SK-N-MC (cell line): ENCODE measurements at places on chromosomes 1 and 21.

- no peak for DNase-seq
These were observed 43.3 kb upstream of the SOD1 start for GRCh38 chr21:31616216-31616615.

- no peak for DNase-seq
These were observed 10.8 kb downstream of the IL24 start for GRCh38 chr1:206908038-206908437.

- no peak for DNase-seq
These were observed 20.5 kb upstream of the THRAP3 start for GRCh38 chr1:36203554-36204346.

DNA sequence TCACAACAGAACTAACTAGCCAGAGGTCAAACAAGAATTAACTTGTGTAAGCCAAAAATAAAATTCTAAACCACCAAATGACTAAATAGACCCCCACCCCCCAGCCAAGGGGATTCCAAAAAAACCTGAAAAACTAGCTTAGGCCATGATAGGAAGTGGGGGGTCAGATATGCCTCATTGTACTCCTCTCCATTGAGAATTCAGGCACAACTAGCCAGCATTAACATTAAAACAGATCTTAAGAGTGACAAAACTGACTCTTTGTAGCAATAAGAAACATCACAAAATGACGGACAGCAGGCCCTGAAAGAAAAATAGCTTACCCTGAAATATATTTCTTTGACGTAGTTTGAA is 103.0 kb upstream of the ETV3 start:
- no peak for DNase-seq

DNA sequence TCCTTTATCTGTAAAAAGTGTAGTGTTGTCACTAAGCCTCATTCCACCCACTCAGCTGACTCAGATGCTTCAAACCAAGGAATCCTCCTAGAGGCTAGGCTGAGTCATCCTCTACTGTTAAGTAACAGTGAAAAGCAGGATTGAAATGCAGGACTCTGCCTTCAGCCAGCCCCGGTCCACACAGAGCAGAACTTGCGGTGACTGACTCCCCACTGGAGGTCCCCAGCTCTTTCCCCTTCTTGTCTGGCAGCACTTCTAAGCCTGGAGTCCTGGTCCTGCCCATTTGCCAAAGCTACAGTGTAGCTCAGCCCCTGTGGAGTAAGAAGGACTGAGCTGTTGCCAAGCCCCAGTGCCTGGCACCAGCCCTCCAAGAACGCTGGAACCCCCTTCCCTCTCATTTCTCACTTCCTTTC is 1.7 kb downstream of the RAB7B start:
- DNase-seq: no peak

DNA sequence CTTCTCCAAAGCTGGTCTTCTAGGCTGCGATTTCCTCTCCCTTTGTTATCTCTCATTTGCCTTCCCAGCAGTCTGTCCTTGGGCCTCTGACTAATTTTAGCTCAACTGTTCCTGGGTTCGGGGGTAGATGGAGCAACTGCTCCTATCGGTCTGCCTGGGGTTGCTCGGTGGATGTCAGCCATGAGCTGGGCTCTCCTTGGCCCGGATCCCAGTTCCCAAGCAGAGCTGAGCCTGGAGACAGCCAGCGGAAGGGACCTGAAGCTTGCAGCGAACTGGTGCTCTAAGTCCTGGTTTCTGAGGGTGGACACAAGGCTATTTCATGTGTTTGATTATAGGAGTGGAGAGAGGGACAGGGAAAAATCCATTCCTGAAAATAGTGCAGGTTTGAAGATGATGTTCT is 423.0 kb downstream of the RPS6KC1 start:
- no peak for DNase-seq

- no peak for DNase-seq
These were observed 82.5 kb downstream of the C4BPA start for GRCh38 chr1:207186503-207186902.

- no peak for DNase-seq
These were observed 36.1 kb upstream of the PADI2 start for GRCh38 chr1:17155257-17155920.

DNA sequence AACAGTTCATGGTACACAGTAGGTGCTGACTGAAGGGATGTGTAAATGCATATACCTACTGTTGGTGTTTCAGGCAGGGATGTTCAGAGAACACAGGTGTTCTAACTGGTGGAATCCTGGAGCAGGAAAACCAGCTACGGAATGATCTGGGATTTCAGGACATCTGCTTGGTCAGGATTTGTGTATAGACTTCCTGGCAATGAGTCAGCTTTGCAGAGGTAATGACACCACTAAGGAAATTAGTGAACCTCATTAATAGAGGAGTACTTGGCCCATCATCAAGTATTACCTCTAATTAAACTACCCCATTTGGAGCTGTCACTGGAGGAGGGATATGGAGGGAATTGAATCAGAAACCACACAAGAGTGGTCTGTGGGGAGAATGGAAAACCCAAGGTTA is 7.3 kb downstream of the MRPL37 start:
- DNase-seq: no peak

DNA sequence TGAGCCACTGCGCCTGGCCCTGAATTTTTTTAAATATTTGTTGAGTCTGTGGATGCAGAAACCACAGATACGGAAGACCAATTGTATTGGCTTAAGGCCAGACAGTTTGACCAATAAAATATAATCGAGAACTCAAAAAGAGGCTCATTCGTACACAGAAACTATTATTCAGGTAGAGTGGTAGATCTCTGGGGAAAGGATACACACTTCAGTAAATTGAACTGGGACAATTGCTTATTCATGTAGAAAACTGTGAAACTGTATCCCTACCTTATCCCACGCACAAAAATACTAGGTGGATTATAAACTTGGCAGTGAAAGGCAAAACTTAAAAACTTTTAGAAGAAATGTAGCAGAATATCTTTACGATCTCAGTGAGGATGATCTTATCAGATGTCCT is 25.0 kb upstream of the SHE start:
- DNase-seq: no peak

- no peak for DNase-seq
These were observed 352.6 kb downstream of the MRPL39 start for GRCh38 chr21:25254491-25255174.

GRCh38 chr1:160741612-160742348 is 2.7 kb downstream of the SLAMF7 start:
- no peak for DNase-seq

GRCh38 chr21:38852708-38853107 is 47.0 kb downstream of the ETS2 start:
- DNase-seq: no peak

- DNase-seq: no peak
These were observed 7.6 kb downstream of the ZBTB48 start for GRCh38 chr1:6587261-6588005.

GRCh38 chr1:1978108-1978507 is 25.5 kb downstream of the CFAP74 start:
- no peak for DNase-seq

DNA sequence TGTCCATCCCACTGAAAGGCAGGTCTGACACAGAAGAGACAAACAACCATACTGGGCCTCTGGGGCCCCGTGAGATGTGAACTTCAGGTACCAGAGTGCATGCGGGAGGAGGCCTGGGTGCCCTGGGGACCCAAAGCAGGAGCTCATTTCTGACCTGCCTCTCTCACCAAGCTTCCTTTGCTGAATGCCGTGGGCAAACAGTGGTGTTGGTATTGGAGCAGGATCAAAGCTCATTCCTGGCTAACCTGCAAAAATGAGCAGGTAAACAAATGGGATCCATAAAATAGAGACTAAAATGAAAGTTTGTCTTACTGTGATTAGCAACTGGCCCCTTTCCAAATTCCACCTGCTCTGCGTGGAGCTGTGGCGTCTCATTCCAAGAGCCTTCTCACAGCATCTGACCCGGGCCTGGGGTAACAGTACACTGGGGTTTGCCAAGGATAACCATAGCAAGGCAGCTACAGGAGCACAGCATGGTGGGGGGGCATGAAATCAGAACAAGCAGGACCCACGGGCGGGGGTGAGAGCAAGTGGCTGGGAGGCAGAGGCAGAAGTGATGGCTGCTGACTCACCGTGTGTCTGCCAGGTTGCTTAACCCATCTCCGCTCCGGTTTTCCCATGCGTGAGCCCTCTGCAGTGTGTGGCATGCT is 103.6 kb downstream of the KIF26B start:
- DNase-seq: no peak

- no peak for DNase-seq
These were observed 35.2 kb upstream of the AK4 start for GRCh38 chr1:65112811-65113210.

DNA sequence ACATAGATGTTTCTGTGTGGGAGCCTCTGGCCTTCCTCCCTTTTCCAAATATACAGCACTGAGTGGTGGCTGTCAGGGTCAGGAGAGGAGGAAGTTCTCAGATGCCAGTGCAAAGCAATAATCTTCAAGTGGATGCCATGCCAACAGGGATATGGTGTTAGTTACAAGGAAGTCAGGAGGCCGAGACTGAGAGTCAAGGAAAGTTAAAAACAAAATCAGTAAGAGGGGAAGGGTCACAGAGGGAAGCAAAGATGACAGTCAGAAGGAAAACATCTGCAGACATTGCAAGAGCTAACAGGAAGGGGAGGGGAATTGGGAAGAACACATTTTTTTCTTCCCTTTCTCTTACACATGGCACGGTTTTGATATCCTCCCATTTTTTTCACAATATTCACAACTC is 691.4 kb downstream of the ADGRL2 start:
- DNase-seq: no peak

GRCh38 chr1:199173356-199173755 is 534.5 kb downstream of the PTPRC start:
- no peak for DNase-seq

- DNase-seq: no peak
These were observed 132.4 kb downstream of the HMGB4 start for GRCh38 chr1:33996281-33996680.

- DNase-seq: no peak
These were observed 17.5 kb downstream of the RD3 start for GRCh38 chr1:211474451-211474850.

DNA sequence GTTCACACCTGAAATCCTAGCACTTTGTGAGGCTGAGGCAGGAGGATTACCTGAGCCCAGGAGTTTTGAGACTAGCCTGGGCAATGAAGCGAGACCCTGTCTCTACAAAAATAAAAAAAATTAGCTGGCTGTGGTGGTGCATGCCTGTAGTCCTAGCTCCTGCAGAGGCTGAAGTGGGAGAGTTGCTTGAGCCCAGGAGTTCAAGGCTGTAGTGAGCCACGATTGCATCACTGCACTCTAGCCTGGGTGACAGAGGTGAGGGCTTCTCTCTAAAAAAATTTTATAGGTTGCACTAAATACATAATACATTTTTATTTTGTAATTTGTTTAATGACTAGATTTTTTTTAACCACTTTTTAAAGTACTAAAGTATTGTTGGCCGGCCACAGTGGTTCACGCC is 6.1 kb downstream of the PARK7 start:
- no peak for DNase-seq

- DNase-seq: no peak
These were observed 47.4 kb upstream of the TSHB start for GRCh38 chr1:114982251-114982650.

DNA sequence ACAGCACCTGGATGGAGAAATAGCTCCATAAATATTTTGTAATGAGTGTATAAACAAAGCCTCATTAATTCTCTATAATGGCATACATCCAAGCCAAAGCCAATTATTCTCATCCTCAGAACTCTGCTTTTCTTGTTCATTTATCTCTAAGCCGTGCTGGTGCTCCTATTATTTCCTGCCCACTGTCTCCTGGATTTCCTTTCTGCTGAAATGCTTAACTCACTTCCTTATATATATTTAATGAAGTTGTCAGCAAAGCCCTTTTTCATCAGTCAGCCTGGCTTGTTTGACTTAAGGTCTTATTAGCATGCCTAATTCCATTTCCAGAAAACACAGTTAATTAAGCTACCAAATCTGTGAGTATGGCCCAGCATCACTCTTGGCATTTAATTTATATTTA is 93.4 kb downstream of the SLC25A24 start:
- no peak for DNase-seq

GRCh38 chr1:185936641-185937040 is 202.4 kb downstream of the HMCN1 start:
- no peak for DNase-seq

DNA sequence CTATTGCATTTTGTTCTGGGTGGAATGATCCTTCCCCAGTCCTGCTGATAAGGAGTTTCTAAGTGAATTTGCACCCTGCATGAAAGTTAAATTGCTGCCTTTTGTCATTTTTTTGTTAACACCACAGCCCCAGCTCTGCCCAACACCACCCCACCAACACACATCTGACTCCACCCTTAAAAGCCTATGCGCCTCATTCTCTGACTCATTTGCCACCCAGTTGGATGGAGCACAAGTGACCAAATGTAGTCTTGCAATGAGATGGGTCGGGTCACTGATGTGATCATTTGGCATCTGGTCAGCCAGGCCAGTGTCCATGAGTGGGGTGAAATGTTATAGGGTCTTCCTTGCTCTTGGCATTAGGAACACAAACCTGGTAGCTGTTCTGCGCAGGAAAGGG is 256.8 kb downstream of the KAZN start:
- no peak for DNase-seq

DNA sequence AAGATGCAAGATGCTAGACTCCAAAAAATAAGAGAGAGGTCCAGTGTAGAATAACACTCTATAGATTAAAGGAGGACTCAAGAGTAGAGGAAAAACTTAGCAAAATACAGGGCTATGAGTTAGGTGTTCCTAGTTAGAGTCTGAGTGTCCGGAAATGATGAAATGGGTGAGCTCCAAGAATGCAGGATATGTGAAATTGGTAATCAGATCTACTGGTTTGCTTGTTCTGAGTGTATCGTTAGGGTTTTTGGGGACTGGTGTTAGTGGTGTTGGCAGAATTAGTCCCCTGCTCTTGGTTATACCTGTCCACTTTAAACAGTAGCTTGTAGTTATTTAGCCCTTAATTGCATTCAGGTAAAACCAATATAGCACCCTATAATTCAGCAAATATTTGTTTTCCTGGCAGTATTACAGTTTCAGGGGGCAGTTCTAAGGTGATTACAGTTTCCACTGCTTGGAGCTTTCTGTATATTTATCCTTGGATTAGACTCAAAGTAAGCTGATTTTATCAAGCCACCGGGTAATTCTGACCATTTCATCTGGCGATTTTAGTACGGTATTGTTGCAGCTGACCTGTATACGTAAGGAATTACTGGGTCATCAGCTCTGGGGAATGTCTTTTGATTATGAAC is 332.7 kb downstream of the CHRM3 start:
- no peak for DNase-seq

DNA sequence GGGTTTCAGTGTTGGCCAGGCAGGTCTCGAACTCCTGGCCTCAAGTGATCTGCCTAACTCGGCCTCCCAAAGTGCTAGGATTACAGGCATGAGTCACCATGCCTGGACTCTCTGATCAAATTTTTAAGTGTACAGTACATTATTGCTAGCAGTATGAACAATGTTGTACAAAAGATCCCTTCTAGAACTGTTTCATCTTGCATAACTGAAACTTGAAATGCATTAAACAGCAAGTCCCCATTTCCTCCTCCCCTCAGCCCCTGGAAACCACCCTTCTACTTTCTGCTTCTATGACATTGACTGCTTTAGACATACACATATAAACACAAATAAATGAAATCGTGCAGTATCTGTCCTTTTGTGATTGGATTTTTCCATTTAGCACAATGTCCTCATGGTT is 463.4 kb downstream of the PTPRC start:
- no peak for DNase-seq
